CD4-positive, alpha-beta T cell (primary cell): ENCODE measurements at places on chromosomes 13 and 19.

DNA sequence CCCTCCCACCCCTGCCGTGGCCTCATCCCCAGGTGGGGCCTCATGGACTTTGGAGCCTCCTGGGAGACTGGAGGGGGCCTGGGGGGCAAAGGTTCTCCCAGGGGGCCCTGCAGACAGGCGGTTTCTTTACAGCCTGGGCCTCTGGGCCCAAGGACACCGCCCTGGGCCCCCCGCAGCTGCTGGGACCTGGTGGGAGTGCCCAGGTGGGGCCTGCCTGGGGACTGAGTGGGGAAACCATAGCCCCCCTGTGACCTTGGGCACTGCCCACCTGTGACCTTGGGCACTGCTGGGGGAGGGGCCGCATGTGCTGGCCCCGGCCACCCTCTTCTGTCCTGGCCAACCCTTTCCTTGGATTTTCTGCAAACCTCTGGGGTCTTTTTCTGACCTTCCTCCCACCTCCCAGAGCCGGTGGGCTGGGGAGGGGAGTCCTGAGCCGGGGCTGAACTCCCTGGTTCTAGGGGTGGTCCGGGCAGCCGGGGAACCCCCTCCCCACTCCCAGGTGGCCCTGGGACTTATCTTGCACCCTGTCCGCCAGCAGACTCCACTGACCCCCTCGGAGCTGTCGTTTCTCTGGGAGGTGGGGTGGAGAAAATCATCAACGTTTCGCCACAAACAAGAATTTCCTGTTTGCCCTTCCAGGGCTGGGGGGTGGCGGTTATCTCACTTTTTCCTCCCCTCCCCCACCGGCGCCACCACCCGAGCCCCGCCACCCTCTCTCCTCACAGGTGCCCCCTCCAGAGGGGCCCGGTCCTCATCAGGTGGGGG is 27.0 kb downstream of the ARID3A start:
- DNase-seq: no peak

DNA sequence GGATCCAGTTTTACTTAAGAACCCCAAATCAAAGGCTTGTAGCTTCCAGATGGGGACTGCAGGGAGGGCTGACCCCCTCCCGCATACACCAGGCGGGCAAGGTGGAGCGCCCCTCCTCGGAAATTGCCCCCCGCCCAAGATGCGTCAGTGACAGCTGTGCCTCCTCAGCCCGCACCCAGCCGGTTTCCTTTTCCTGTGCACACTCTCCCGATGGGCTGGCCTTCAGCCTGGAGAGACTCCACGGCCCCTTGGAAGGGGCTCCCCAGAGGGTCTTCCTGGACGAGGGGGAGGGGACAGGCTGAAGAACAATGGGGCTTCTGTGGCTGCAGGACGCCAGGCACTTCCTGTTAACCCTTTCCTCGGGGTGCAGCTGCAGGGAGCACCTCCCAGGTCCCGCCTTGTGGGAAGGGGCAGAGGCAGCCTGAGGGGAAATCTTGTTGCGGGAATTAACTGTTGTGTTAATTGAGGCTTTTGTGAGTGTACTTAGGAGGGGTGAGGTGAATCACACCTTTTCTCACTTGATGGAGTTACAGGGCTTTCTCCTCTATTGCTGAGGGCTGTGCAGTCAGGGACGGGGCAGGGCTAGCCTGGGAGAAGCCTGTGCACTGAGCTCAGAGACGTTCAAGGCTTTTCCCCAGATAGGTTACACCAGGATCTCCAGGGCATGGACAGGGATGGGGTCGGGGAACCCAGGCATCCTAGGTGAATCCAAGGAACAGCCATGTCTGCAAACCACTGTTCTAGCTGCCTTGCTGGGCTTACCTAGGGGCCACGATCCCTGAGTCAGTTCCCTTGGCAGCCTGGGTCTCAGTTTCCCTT is 14.3 kb downstream of the IER2 start:
- peak; percentile 57 for DNase-seq

- DNase-seq: no peak
Measured at GRCh38 chr13:100634696-100635095, 39.9 kb downstream of the TMTC4 start.

DNA sequence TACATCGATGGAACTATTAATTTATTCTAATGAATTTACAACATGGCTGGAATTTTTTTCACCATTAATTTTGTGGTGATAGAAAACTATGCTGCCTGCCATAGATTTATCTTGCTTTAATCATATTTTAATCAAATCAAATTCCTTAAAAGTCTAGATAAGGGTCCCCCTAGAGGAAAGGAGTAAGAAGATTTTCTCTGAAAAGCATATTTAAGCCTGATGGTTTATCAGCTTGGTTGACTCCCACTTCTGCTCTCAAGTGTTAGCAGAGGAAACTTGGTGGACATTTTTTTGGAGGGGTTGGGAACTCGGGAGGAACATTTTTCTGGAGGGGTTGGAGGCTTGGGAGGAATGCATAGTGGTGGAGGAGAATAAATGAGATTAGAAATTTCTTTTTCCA is 253.3 kb downstream of the KCNRG start:
- no peak for DNase-seq

DNA sequence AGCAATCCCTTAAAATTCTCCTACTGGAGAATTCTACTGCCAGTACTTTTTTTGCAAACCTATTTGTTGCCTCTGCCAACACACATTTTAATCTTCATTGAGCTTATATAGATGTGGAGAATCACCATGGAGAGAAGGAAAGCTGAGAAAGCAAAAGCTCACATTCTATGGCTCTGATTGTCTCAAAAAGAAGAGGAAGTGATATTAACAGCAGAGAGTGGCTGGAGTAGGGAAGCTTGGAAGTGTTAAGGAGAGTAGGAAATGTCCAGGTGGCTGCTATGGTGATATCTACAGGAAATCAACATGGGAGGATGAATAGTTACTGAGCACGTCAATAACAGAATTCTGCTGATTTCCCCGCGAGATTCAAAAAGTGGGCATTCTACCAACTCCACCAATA is 78.8 kb upstream of the TDRD3 start:
- no peak for DNase-seq

DNA sequence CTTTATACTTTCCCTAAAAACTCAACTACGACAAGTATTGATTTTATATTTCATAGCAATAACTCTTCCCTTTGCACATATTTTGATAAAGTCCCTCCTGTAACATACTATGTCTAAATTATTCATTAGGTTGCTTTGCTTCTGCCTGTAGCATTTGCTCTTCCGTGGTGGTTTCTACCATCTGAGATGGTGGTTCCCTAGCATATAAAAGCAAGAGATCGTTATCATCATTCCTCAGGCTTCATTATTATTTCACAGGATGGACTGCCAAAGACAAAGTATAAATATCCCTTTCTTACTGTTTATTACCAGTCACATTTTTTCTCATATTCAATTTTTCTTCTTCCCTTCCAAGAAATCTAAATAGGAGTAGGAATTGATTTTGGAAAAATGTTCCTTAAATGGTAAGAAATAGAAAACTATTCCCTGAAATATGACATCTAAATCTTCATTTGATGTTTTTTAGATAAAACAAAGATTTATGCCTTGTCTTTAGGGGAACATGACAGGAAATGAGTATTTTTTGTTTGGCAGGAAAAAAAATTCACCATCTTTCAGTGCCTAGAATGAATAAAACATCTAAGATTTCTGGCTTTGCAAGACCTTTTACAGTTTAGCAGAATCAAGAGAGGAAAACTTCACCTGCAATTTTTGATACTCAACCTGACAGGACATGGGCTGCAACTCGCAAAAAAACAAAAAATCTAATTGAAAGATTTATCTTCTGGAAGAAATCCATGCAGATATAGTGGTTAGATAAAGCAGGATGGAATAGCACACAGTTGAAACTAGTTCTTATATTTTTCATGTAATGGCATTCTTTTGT is 340.0 kb downstream of the SPRY2 start:
- DNase-seq: no peak

GRCh38 chr13:32587811-32588170 is 1.5 kb downstream of the PDS5B start:
- no peak for DNase-seq

DNA sequence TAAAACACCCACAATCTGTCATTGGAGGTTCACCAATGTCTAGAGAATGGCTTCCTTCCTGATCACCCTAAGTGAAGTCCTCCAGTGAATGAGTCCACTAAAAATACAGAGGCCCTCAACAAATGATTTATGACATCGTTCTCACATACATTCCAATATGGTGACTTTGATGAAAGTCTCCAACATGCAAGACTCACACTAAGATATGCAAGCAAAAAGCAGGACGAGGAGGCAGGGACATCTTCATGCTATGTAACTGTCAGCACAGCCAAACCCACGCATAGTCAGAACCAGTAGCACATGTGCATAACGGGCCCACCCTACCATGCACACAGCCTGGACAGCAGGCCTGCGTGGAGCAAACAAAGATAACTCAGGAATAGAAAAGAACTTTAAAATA is 16.6 kb upstream of the LSM14A start:
- no peak for DNase-seq

DNA sequence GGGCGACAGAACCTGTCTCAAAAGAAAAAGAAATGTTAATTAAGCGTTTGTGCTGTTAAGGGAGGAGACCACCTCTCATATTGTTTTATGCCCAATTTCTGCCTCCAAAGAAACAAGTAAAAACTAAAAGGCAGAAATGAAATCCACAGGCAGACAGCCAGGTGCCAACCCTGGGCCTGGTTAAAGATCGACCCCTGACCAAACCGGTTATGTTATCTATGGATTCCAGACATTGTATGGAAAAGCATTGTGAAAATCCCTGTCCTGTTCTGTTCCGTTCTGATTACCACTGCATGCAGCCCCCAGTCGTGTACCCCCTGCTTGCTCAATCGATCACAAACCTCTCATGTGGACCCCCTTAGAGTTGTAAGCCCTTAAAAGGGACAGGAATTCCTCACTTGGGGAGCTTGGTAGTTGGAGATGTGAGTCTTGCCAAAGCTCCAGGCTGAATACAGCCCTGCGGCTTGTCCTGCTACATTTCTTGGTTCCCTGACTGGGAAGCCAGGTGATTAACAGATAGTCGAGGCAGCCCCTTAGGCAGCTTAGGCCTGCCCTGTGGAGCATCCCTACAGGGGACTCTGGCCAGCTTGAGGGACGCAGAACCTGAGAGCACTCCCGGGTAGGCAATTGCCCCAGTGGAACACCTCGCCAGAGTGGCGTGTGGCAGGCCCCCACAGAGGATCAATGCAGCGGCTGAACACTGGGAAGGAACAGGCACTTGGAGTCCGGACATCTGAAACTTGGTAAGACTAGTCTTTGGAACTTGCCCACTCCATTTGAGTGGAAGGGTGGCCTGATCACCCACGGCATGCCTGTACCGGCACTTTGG is 748 bp upstream of the ZNF552 start:
- no peak for DNase-seq
